Right lobe of liver (tissue), 6 donors: ENCODE measurements at places on chromosomes 1 and 21. TPM values are rescaled to one million over a fixed set of nuclear protein-coding genes. Genes with fewer than 3 reads are reported as not detected.

- DNase-seq = no peak
Measured at GRCh38 chr1:101307985-101308689, 71.3 kb downstream of the S1PR1 start.

DNA sequence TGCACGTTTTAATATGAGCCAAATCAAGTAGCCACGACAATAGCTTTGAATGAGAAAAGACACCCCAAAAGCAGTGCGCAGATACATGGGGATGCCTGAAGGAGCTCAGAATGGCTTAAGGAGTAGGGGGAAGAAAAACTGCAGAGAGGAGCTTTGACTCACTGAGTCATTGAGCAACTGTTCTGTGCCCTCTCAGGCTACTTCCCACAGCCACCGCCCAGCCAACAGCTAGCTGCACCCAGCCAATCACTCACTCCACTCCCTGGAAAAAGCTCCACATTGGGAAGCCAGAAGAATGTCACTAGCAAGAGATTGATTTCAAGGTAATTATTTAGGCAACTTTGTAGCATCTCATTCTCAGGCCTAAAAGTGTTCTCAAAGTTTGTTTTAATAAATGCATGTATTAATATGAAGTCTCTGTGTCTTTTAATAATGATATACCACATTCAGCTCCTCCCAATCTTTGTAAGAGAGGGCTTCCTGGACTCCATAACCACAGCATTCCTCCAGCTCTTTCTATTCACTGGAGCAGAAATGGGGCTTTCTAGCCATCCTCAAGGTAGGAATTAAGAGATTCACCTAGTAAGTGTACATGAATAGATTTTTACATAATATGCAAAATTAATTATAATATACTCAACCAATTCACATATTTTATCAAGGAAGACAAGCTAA, 16.8 kb downstream of the DUSP10 start:
- no peak for DNase-seq

DNA sequence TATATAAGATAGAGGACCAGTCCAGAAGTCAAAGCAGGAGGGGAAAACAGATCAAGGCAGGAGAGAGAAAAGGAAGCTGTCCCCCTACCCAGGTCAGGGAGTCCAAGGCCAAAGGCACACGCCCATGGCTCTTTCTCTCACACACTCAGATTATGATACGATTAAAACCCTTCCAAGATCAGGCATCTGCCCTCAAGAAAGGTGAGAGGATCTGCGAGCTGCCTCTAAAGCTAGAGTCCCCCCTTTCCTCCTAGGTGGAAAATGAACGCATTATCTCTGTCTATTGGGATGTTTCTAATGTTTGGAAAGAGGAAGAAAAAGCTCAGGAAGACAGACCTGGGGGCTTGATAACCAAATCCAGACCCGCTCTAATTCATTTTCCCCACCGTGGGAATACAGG, 7.6 kb downstream of the PAFAH2 start:
- no peak for DNase-seq

DNA sequence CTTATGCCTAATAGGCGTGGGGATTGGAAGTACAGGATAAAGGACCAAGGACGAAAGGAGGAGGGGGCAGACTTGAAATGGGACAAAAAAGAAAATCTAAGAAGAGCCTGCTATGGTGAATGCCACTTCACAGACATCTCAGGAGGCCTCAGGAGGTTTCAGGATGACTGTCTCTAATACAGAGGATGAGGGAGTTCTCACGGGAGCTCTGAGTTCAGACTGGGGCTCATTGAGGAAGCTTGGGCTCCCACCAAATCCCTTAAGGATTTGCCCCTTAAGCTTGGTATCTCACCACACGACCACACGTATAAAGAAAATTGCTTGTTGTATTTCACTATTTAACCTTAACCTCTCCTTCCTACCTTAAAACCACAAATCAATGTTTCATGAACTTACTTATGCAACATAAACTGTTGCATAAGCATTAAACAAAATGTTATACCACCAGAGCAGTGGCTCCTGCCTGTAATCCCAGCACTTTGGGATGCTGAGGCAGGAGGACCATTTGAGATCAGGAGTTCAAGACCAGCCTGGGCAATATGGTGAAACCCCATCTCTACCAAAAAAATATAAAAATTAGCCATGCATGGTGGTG, 12.4 kb downstream of the SLC30A1 start:
- DNase-seq = no peak

DNA sequence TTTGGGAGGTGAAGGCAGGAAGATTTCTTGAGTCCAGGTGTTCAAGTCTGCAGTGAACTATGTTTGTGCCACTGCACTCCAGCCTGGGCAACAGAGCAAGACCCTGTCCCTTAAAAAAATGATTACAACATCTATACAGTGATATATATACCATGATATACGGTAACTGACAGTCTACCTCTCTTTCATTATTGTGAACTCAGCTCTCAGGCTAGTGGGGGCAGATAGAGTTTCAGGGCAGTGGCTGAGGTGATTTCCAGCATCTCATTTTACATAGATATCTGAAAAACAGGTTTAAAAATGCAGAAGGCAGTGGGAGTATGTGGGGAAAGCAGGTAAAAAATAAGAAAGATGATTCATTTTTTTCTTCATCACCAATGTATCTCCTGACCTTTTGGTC, 8.1 kb upstream of the NTNG1 start:
- DNase-seq = no peak

- DNase-seq = no peak
Measured at GRCh38 chr1:43883321-43883720, 50.3 kb upstream of the ARTN start.

DNA sequence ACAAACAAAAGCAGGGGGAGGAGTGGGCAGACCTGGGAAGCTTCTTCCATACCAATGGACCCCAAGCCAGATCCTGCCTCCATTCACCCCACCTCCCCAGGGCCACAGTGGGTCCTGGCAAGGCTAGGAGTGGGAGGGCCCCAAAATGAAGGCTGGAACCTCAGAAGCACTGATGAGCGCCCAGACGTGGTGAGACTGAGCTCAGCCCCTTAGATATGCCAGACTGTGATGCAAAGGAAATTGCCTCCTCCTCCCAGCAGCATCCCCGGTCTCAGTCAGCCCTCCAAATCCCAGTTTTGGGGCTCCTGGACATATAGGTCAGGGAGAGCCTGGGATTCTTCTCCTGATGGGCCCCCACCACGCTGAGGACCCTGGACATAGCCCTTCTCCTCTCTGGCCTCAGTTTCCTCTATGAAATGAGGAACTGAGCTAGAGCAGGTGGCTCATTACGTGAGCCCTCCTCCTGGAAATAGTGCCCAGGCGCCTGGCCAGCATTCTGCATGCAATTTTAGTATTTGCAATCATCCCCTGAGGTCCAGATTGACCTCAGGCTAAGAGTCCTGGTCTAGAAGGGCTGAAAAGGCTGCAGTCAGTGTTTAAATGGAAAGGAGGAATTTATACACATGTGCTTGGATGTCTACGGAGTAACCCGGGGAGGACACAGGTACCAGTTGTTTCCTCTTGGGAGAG, 33.5 kb downstream of the RHBG start:
- no peak for DNase-seq

PCP4 gene
- total RNA-seq = not detected

FAM72C gene
- total RNA-seq = 0.20 TPM

DNA sequence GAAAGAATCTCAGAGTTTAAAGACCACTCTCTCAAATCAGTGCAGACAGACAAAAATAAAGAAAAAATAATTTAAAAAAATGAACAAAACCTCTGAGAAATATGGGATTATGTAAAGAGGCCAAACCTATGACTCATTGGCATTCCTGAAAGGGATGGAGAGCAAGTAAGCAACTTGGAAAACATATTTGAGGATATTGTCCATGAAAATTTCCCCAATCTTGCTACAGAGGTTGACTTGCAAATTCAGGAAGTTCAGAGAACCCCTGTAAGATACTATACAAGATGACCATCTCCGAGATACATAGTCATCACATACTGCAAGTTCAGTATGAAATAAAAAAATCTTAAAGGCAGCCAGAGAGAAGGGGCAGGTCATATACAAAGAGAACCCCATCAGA, 43.7 kb upstream of the IVNS1ABP start:
- no peak for DNase-seq

GRCh38 chr1:13667691-13668090, 32.3 kb upstream of the PRDM2 start:
- no peak for DNase-seq

CD48 gene
- 0.68 TPM for total RNA-seq

CELA2A gene
- not detected for total RNA-seq

GPR25 gene
- total RNA-seq = not detected

GRCh38 chr1:241990040-241990439, 8.9 kb downstream of the MAP1LC3C start:
- DNase-seq = no peak

PTGER3 gene
- not detected for total RNA-seq

DNA sequence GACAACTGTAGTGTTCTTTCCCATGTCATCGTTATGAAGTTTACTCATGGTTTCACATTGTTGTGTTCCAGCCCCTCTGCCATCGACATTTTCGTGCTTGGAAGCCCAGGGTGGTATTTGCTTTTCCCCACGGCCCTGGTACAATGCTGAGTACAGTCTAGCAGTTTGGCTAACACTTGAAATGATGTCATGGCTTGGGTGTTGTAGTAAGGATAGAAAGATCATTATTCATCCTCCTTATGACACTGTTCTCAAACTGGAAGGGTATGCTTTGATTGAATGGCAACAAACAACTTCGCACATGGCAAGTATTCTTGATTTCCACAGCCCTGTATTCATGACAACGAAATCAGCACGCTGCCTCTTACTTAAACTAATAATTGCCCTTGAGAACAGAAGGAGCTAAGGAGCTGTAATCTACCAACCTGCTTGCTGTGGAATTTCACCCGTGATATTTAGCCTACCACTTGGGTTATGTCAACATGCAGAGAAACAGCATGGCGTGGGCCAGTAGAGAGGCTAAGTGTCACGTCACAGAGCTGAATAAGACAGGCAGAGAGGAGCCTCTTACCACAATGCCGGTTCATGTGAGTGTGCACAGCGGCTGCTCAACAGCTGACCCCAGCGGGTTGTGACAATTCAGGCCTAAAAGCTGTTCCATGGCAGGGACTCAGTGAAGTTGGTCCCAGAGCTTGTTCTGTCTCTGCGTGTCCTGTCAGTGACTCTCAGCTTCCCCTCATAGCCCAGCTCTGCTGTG, 73.9 kb downstream of the KCNJ6 start:
- DNase-seq = no peak

- DNase-seq = no peak
Measured at GRCh38 chr1:21618059-21618458, 51.1 kb downstream of the RAP1GAP start.

DNA sequence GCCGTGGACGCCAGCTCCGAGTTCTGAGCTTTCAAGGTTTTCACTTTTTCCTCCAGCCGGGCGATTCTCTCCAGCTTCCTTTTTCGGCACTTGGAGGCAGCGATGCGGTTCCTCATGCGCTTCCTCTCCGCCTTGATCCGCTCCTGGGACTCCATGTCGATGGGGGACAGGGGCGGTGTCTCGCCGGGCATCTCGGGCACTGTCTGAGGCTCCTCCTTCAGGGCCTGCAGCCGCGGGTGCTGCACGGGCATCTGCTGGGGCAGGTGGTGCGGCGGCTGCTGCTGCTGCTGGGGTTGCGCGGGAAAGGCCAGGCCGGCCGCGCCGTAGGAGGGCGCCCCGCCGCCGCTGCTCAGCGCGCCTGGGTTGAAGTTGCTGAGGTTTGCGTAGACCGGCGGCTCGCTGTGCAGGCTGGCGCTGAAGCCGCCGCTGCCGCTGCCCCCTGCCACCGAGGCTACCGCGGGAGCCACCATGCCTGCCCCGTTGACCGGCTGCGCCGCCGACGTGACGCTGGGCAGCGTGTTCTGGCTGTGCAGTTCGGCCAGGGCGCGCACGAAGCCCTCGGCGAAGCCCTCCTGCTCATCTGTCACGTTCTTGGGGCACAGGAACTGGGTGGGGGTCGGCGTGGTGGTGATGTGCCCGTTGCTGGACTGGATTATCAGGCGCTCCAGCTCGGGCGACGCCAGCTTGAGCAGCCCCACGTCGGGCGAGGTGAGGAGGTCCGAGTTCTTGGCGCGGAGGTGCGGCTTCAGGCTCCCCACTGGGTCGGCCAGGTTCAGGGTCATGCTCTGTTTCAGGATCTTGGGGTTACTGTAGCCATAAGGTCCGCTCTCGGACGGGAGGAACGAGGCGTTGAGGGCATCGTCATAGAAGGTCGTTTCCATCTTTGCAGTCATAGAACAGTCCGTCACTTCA, 1.4 kb downstream of the JUN start:
- DNase-seq = peak; percentile 62

DNA sequence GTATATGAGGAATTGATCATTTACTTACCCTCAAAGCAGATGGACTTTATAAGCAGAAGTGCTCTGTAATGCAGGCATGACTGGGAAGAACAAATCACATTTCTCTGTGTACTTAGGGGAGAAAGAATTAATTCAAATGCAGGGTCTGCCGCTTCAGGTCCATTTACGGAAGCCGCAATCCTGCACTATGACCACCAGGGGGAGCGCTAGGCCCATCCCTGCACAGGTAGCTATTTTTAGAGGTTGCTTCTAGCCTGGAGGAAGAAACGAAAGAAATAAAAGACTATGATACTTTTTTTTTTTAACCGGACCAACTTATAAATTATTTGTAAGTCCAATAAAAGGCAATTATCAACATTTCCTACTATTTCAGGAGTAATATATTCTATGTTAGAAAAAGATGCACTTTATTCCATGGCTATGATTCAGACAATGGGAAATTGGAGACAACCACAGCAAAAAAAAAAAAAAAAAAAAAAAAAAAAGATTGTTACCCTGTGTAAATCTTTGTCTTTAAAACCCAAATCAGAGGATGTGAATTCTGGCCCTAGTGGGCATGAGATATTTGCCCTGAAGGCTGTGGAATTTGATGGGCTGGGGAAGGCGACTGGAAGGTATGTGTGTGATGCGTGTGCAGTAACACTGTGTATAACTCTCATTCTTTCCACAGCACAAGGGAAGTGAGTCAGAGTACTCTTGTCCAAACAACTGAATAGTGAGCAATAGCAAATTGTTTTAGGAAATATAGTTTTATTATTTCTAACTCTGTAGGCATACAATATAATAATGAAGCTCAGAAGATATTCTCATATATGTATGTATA, 12.9 kb upstream of the FYB2 start:
- peak; percentile 74 for DNase-seq

DUSP10 gene
- total RNA-seq = 16.5 TPM

DNA sequence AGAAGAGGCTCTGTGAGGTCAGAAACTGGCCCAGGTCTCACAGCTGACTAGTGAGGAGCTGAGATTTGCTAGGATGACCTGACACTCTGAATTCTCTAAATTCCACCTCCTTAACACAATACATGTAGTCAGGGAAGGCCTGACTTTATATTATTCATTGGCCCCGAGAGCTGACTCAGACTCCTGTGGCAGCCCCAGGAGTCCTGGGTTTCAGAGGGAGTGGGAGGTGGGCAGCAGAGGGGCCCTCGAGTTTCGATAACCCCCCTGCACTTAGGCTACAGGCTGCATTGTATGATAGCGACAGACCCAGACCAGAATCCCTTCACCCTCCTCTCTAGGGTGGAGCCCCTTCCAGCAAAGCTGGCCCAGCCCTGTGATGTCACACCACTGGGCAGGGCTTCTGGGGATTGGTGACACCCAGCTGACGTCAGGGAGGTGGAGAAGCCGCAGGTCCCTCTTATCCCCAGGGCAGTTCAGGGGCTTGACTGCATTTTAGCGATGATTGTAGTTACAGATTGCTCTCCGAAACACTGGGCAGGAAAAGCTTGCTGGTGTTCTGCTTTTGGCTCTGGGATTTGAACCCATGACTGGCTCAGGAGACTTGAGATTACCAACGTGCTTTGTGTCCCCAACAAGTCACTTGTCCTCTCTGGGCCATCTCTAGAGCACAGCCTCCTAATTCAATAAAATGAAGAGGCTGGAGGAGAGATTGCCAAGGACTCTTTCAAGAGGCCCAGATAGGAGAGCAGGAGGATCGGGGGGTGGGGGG, 17.0 kb upstream of the GPR37L1 start:
- DNase-seq = no peak
